ENCODE measurements at places on chromosomes 1 and 21. TPM values are rescaled to one million over a fixed set of nuclear protein-coding genes. Genes with fewer than 3 reads are reported as not detected.

GRCh38 chr1:240611619-240612480 is at the start of gene GREM2:
GREM2 (minus strand) TSS chr1:240612155; CDS start chr1:240493475, 118,680 bp downstream.
- peak; percentile 61 for DNase-seq

DNA sequence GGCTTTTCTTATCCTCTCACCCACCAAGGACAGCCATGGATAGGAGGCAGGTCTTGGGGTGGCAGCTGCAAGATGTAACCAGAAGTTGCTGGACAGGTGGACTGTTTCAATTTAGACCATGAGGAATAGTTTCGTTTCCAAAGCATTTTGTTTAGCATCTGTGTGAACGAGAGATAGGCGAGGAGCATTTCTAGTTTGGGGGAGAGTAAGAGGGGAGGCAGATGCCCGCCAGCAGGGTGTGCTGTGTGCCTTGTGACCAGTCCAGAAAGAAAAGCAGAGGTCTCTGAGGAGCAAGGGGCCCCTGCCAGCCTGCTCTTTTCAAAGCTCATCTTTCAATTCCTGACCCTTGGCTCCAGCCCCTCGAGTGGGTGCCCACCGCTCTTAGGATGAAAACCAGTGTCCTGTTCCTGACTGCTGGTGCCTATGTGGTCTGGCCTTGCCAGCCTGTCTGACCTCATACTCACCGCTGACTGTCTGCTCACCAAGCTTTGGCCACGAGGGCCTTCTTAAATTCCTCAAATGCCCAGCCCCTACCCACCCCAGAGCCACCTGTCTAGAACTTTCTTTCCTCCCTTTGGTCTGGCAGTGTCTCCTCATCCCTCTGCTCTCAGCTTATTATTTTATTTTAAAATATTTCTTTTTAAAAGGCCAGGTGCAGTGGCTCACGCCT is 8.5 kb downstream of the SERINC2 start:
- no peak for DNase-seq

DNA sequence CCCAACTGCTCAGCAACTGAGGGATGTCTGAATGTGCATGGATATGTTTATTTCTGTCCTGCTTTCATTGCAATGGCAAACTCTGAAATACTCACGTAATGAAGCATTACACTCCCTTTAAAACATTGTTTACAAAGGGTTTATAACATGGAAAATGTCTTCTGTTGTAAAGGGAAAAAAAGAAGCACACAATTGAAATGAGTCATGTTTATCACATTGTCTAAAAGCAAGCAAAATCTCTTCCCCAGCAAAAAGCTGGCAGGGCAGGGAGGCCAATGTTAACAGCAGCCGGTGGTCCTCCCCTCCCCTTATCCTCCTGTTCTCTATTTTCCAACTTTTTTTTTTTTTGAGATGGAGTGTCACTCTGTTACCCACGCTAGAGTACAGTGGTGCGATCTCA is 3.9 kb upstream of the EFNA1 start:
- DNase-seq: no peak

DNA sequence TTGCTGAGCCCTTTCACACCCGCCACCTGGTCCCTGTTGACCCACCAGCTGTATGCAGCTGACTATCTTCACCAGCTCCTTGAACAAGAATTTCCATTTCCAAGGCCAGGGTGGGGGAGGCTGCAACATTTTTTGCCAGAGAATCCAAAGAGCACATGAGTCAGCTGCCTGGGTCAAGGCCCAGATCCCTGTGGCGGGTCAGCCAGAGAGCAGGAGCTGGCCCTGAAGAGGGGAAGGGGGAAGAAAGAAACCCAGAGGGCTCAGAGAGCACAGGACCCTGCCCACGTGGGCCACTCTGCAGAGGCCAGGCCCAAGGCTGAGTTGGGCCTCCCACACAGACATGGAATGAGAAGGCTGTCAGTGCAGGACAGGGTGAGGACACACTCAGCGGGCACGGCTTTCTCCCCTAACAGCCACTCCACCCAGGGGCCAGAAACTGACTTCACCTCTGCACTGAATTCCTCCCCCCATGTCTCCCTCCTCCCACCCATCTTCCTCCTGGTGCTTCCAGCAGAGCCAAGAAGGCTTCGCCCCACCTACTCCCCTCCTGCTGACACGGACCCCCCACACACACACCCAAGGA is 28.9 kb downstream of the S100A6 start:
- no peak for DNase-seq

- DNase-seq: no peak
These were observed 21.8 kb downstream of the SLC1A7 start for GRCh38 chr1:53120659-53121058.

- DNase-seq: peak; percentile 64
These were observed 58.8 kb upstream of the SPATA6 start for GRCh38 chr1:48530727-48531351.

DNA sequence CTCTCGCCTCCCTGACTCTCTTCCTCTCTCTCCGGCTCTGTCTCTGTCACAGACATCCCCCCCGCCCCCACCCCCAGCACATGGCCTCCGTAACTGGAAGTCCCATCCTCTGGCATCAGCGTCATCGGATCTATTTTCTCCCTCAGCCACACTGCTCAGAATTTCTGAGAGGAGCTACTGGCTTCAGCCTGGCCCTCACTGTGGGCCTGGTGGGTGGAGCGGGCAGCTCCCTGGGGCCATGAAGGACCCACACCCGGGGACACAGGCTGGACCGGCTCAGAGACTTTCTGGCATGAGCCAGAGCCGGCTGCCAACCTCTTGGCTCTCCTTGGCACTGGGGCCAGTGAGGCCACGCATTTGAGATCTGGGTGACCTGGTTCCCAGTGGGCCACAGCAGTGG is 61.2 kb upstream of the CASZ1 start:
- DNase-seq: no peak

DNA sequence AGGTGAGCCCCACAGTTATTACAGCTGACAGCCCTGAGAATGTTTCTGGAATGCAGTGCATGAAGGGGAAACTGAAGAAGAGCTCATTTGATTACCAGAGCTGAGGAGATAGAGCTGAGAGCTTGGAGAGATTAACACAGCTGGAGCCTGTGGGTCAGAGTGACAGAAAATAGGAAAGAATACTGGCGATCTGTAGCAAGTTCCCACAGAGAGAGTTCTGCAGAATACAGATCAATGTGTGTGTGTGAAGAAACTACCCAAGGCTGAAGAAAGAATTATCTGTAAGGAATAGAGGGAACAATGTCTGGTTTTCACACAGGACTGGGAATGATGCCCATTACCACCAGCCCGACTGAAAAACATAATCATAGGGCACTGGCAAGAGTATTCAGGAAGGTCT is 103.6 kb upstream of the SNX7 start:
- no peak for DNase-seq

GRCh38 chr1:148162363-148162762 is 10.3 kb upstream of the NBPF11 start:
- DNase-seq: no peak

DNA sequence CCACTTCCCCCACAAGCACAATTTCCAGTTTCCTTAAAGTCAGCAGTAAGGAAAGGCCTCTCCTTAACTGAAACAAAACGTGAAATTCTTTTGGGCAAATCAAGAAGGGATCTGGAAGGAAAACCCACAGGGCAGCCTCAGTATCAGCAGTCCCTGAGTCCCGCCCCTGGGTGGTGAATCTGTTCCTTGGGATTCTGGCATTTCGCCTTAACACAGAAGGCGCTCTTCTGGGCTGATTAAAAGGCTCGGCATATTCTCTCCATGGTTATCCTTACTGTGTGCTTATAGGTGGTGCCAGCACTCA is 12.2 kb upstream of the RAB4A start:
- DNase-seq: no peak

- no peak for DNase-seq
These were observed 659.9 kb downstream of the RWDD3 start for GRCh38 chr1:95893921-95894320.

- DNase-seq: no peak
These were observed 98.4 kb downstream of the FNBP1L start for GRCh38 chr1:93546162-93546863.

GRCh38 chr1:11180342-11180744 is 8.8 kb upstream of the ANGPTL7 start:
- DNase-seq: no peak

- DNase-seq: no peak
These were observed 165.3 kb downstream of the COL24A1 start for GRCh38 chr1:85991261-85991660.

GRCh38 chr1:6378096-6378746 is 15.3 kb downstream of the ACOT7 start:
- no peak for DNase-seq

GRCh38 chr1:232369451-232370296 is 260.3 kb downstream of the SIPA1L2 start:
- no peak for DNase-seq

DNA sequence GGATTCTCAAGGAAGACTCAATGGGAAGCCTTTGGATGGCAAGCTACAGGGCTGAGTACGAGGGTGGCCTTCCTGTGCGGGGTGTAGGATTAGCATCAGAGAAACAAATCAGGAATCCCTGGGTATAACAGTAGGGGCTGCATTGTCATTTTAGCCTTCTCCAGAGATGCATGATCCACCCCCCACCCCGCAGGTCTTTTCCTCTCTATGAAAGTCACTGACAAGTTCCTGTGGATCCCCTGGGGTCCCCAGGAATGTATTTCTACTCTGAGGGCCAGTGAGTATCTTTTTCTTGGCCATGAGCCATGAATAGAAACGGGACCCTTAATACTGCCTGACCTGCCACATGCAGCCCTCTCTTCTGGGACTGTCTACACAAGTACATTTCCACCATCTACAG is 473.0 kb upstream of the VAMP3 start:
- DNase-seq: no peak

DNA sequence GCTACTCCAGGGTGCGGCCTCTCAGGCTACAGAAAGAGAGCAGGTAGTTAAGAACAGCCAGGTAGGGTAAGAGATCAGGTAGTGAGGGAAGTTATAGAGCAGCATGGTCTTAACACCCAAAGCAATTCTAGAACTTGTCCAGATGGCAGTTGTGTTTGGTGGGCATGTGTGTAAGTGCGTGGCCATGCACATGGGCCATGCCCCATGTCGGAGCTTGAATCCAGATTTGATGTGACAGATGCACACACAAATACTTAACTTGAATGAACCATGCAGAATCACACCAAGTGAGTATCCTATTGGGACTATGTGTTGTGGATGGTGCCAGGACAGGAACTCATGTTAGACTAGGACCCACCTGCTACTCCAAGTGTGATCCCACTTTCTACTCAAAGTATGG is 145.7 kb upstream of the HMGB4 start:
- no peak for DNase-seq

GRCh38 chr1:109094377-109094803 is 3.8 kb downstream of the TMEM167B start:
- DNase-seq: no peak

SPRR4 gene
- total RNA-seq: not detected

UHMK1 gene
- total RNA-seq: 60.2 TPM

RASAL2 gene
- total RNA-seq: 0.11 TPM

KRTCAP2 gene
- 146 TPM for total RNA-seq

HCRTR1 gene
- not detected for total RNA-seq

KRTAP11-1 gene
- not detected for total RNA-seq

VSIG8 gene
- total RNA-seq: not detected

TBCE gene
- total RNA-seq: 29.8 TPM

GJB5 gene
- not detected for total RNA-seq

PDZK1 gene
- 0.51 TPM for total RNA-seq

EPS8L3 gene
- total RNA-seq: not detected

Data from activated naive CD8-positive, alpha-beta T cell treated with anti-CD3 and anti-CD28 coated beads, Interleukin-2, amount 10 ng/mL, durations not matched to agents 7 days and 5 days (primary cell).